Stimulated activated CD4-positive, alpha-beta T cell treated with anti-CD3 and anti-CD28 coated beads, Interleukin-15, amount 100 ng/mL, for 48 hours (primary cell): ENCODE measurements at places on chromosomes 1 and 21.

- no peak for DNase-seq
Measured at GRCh38 chr1:160204526-160205241, 500 bp upstream of the PEA15 start.

DNA sequence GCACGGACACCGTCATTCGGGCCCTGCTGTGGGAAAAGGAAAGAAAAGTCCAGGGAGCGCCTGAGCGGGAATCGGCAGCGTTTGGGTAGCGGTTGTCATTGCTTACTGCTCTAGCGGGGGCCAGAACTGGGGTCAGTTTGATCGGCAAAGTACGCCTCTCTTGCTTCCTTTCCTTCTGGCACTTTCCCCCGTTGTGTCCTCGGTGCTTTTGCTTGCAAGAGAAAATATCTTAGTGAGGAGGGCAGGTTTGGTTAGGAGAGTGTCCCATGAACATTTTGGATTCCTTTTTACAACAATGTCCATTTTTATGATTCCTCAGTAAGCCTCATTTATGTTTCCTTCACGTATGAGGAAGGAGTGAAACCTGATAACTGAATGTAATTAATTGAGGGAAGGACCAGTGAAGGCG lies 670 bp downstream of the ST3GAL3 start:
- no peak for DNase-seq

DNA sequence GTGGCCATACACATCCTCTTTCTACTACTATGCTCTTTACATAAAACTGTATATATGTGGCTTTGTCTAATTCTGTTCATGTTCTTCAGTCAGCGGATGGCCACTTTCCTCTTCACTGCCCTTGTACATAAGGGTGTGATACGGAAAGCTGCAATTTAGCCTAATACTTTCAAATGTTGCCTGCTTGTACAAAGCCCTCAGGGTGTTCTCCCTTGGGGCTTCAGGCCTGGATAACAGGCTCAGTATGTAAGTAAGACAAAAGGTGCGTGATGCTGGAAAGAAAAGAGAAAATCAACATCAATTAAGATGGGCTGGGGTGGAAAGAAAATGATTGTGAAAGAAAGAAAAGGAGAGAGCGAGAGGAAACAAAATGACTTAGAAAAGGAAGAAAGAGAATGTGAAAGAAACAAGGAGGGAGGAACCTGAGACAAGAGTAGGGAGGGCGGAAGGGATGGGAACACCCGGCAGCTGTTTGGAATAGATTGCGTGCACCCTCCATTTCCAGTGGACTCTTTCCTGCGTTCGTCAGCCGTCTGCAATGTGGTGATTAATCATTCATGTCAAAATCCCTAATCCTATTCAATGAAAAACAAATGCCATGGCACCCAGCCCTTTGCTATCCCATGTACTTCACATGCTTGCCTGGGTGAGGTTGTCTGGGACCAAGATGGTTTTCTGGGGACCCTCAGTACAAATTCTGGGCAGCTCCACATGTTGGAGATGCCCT lies 553.6 kb downstream of the NUF2 start:
- no peak for DNase-seq

GRCh38 chr1:109482242-109482641 lies 1.5 kb upstream of the ATXN7L2 start:
- no peak for DNase-seq

GRCh38 chr1:197933647-197934046 lies 16.5 kb downstream of the LHX9 start:
- DNase-seq = no peak

DNA sequence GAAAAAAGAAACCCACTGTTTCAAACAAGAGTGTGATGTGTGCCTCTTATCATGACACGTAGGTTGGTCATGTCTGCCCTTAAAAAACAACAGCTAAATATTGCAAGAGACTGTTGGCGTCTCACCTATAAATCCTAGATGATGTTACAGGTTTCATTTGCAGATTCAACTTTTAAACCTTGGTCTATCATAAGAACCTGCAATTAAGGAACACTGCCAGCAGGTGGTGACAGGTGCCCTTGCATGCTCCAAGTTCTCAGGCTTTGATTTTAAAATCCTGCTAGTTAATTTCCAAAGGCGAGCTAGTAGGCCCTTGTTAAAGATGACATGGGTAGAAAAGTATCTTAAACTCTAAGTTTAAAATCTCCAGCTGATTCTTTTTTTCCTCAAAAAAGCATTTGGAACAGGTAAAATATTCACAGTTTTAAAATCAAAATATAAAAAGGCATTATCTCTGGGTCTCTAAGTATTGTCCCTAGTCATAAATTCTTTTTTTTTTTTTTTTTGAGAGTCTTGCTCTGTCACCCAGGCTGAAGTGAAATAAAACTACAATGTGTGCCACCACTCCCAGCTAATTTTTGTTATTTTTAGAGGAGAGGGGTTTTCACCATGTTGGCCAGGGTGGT lies 39.1 kb downstream of the CLSTN1 start:
- peak; percentile 40 for DNase-seq

- no peak for DNase-seq
Measured at GRCh38 chr1:27359822-27360158, 7.0 kb downstream of the MAP3K6 start.

- no peak for DNase-seq
Measured at GRCh38 chr21:45488931-45489721, 53.1 kb downstream of the SLC19A1 start.

GRCh38 chr1:27353166-27353565 lies 11.3 kb downstream of the SYTL1 start:
- no peak for DNase-seq

- no peak for DNase-seq
Measured at GRCh38 chr1:239247285-239247684, 139.1 kb upstream of the CHRM3 start.

DNA sequence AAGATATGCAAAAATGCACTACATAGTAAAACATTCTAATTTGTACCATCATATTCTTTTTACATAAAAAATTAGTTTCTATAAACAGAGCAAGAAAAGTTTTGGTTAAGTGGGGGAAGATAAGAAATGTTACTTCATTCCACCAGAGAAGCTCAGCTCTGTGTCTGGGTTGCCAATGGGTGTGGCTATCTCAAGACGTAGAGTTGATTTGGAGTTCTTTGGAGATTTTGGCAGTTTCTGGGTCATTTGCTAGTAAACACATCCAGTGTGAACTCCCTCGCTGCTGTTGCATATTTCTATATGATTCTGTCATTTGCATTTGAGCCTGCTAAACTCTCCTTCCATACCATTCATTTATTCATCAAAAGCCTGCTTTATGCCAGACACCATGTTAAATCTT lies 7.2 kb downstream of the RGL1 start:
- DNase-seq = no peak

- no peak for DNase-seq
Measured at GRCh38 chr1:224565186-224565585, 50.9 kb upstream of the CNIH3 start.

DNA sequence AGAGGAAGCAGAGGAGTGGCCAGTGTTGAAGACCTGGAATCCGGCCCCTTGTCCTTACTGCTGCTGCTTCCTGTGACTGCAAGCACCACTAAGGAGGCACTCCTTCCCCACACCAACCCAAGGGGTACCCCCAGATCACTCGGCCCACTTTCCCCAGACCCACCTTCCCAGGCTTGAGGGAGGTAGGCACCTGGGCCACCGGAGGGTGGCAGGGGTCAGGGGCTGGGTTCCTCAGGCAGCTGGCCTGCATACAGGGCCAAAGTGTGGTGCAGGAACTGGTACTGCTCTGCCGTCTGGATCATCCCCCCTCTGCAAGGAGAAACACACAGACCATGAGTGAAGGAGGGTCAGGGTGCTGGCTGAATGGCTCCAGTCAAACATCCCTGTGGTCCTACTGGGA lies 3.9 kb upstream of the ARL8A start:
- no peak for DNase-seq

DNA sequence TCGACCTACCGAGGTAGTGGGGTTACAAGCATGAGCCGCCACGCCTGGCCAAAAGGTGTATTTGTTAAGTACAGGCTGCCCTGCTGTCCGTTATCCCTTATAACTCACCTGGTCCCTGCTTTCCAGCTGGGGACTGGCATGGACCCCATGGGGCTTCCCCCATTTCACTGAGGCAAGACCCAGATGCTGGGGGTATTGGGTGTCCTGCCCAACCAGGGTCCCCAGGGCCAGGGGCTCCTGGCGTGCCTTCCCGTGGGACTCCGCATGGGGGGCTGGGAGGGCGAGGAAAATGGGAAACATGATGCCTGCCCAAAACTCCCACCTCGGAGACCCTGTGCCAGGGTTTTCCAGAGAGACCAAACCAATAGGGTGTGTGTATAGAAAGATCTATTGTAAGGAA lies 64.4 kb downstream of the FAAP20 start:
- DNase-seq = no peak

DNA sequence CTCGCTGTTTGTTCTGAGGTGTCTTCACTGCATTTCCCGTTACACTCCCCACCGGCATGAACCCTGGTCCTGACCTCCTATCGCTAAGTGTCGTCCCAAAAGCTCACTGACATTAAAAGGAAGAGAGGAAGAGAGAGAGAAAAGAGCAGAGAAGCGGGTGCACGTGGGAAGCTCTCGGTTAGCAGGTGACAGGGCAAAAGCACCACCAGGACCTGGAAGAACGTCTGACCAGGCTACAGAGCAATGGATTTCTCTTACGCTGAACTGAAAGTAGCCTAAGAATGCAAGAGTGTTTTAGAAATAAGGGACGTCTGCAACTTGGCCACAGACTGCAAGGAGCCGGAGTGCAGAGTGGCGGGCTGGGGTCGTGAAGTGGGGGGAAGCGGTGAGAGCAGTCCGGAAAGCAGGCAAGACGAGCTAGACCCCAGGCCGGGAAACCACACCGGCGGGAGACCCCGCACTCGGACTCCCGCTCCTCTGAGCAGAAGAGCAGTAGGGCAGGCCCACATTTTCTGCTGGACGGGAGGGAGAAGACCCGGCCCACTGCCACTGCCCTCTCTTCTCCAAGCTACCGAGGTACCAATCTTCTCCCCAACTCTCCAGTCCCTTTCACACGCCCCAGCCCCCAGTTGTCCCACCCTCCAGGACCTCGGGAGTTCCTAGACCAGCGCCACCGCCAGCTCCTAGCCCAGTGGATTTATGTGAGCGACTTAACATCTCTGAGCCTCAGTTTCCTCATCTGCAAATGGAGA lies 8.3 kb upstream of the MPZL1 start:
- DNase-seq = no peak

- peak; percentile 5 for DNase-seq
Measured at GRCh38 chr1:218345673-218346390, 696 bp downstream of the TGFB2 start.

- DNase-seq = no peak
Measured at GRCh38 chr1:172480431-172480830, 36.6 kb upstream of the PIGC start.

GRCh38 chr1:36134505-36135329 lies 9.7 kb upstream of the COL8A2 start:
- DNase-seq = no peak

DNA sequence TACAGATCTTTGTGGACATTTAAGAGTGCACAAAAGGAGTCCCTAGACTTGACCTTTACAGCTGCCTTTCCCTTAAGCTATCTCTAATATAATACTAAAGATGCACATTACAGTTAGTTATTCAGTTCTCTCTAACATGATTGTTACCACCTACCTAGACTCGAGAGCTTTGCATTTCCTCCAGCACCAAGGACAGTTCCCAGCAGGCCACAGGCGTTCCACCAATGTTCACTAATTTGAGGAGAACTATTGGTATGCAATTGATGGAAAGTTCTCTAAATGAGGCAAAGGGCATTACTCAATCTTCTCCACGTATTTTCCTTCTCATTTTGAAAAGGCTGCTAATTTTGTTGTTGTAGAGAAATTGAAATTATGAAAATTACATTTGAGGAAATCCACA lies 5.4 kb upstream of the NTNG1 start:
- DNase-seq = no peak

- DNase-seq = no peak
Measured at GRCh38 chr1:30524840-30525617, 198.4 kb downstream of the MATN1 start.

DNA sequence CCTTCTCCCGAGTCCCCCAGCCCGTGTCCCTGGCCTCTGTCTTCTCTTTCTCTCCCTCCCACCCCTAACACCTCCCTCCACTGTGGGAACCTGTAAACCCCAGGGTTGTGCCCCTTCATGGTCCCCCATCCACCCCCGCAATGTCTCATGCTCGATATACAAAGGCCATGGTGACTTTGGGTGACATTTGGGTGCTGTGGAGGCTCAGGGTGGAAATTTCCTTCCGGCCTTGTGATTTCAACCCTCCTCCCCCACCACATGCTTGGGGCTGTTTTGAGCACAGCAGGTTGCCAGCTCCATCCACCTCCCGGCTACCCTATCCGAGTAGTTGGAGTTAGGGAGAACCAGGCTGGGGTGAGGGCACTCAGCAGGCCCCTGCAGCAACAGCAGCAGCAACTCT lies 25.7 kb upstream of the VPS13D start:
- peak; percentile 52 for DNase-seq

DNA sequence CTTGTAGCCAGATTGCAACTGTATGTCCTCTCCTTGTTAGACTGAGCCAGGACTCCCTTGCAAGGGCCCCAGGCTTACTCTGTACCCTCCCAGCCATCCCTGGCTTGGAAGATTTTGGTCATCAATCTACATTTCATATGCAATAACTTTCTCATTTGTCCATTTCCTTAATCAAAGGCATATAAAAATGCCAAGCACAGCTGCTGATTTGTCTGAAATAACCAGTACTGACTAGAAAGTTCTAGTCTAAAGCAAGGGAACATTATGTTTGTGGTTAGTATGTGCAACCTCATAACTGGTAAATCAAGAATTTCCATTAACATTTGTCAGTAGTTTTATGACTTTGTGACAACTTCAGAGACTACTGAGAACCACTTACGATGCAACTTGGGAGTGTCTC lies 370.2 kb downstream of the ST6GALNAC3 start:
- no peak for DNase-seq

- no peak for DNase-seq
Measured at GRCh38 chr1:1411626-1412025, 4.5 kb upstream of the MRPL20 start.

DNA sequence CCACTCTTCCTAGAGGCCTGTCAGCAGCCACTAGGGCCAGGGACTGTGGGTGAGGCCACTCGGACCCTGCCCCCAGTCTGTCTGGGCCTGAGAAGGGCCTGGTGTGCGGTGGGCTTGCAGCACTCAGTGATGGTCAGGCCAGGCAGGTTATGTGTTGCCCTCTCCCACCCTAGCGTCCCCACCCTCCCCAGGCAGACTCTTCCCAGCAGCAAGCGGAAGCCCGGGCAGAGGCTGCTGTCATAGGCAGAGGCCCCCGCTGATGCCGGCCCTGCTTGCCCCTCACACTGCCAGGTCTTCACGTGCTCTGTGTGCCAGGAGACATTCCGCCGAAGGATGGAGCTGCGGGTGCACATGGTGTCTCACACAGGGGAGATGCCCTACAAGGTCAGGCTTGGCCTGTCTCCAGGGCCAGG lies 6.6 kb downstream of the ZBTB48 start:
- no peak for DNase-seq

GRCh38 chr1:155910621-155911121 lies 478 bp downstream of the RIT1 start:
- no peak for DNase-seq
